NCI-H2107 (cell line): ENCODE measurements at places on chromosomes 4 and X.

- DNase-seq: no peak
Measured at GRCh38 chrX:153600032-153600373, 1.1 kb upstream of the CCNQ start.

DNA sequence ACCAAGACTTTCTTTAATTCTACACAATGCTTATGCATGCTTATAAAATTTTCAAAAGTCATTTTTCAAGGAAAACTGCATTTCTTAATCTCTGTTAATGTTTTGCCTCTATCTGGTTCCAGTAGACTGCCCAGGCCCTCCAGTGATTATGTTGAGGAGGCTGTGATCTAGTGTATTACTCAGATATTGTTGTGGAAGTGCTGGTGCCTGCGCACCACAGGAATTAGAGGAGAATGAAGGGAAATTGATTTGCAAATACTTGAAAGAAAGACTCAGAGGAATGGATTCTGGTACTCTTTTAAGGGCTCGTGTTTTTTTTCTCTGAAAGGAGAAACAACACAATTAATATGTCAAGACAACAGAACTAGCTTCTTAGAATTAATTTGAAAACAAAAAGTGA lies 1015.1 kb downstream of the RPA4 start:
- no peak for DNase-seq

- DNase-seq: no peak
Measured at GRCh38 chr4:85492336-85492735, 17.4 kb downstream of the ARHGAP24 start.

GRCh38 chr4:184968784-184969201 lies 49.5 kb upstream of the HELT start:
- no peak for DNase-seq

DNA sequence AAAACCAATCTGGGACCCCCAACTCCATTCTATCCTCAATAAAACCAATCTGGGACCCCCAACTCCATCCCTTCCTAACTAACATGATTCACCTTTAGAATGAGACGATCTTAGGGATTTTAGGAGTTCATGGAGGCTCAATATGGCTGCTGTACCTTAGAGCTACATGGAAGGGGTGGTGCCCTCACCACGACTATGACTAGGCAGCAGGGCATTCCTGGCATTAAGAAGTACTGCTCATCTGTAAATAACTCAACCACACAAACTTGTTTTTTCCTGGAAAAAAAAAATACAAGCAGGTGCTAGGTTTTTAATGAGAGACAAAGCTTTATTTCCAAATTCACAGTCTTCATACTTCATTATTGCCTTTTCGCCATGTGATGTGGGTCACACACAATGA lies 346.5 kb upstream of the FAT1 start:
- DNase-seq: no peak

- no peak for DNase-seq
Measured at GRCh38 chr4:74475946-74476345, 31.0 kb downstream of the AREG start.

GRCh38 chrX:11066812-11067211 lies 44.3 kb upstream of the HCCS start:
- DNase-seq: no peak

GRCh38 chrX:1535241-1536041 lies 1.5 kb downstream of the P2RY8 start:
- peak; percentile 27 for DNase-seq

- DNase-seq: no peak
Measured at GRCh38 chr4:74796631-74797030, 2.3 kb upstream of the BTC start.

DNA sequence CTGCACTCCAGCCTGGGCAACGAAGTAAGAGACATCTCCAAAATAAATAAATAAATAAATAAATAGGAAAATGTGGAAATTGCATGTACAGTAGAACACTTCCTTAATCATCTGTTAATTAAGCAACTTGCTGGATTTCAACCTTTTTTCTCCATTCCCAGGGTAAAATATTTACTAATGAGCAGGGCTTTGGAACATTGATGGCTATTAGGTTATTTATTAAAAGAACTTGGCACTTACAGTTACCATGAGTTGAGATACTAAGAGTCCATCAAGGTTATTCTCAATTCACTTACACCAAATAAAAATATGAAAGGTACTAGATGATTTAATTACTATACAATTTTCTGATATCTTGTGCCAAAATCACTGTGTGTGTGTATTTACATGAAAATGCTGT lies 607.1 kb downstream of the PCDH18 start:
- no peak for DNase-seq
